ENCODE measurements at places on chromosomes 1 and 21. TPM values are rescaled to one million over a fixed set of nuclear protein-coding genes. Genes with fewer than 3 reads are reported as not detected.

IGSF9 gene
- total RNA-seq = 0.29 TPM

DNASE2B gene
- not detected for total RNA-seq

MAP3K21 gene
- 11.3 TPM for total RNA-seq

HSD3B1 gene
- not detected for total RNA-seq

All from A549 treated with ZK216348 at 1 μM for 4 hours (cell line).